ENCODE measurements at places on chromosomes 6 and 20.
A peak's percentile ranks its signal among the peaks of the same experiment; 100 is the strongest.

DNA sequence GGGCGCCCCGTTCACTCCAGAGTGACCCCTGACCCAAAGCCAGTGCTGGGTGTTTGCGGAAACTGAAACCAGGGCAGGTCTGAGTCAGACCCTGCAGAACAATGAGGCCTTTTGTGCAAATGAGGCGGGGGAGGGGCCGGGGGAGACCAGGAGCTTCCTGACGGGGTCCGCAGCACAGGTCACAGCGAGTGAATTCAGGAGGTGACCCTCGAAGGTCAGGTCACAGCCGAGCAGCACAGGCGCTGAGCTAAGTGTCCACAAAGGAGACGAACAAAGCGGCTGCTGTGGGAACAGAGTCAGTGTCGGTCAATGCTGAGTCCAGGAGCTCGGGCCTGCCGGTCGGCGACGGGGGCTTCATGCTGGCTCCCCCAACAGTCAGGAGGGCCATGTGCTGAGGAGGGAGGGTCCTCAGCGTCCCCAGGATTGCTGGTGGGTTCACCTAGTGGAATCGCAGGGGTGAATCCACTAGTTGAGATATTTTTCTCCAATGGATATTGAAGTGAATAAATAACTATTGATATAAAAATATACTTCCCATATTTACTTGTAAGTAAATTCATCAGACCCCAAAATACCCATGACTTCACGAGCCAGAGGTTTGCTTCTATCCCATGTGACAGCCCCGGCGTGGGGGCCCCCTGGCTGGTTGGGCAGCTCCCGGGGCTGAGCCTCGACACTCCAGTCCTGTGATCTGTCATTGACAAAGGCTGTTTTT, 188.4 kb upstream of the SULF2 start:
- DNase-seq, result peak; percentile 83

DNA sequence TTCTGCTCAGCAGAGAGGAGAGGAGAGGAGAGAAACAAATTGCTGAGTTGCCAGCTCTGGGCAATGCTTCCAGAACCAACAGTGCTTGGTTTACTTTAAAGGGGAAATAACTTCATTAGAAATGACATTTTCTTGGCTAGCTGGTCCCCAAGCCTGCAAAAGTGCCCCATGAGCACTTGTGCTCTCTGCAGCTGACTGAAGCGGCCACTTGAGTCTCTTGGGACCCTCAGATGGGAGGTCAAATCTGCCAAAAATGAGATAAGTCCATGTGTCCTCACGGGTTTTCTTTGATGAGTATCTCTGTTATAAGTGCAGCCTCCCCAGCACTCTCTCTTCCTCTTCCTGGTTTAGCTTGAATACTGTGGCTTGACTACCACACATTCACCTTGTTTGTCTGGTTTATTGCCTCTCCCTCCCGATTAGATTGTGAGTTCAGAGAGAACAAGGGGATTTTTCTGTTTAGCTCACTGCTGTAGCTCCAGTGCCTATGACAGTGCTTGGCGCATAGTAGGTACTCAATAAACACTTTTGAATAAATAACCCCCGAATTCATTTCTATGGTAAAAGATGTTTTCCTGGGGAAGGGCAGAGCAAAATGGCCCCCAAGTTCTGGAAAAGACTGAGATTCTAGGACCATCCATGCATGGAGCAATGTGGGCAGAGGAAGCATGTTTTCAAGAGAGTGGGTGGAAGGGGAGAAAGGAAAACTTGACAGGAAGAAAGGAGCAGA, 7.0 kb upstream of the RIN2 start:
- DNase-seq, result no peak

GRCh38 chr20:9566977-9567376, 52.6 kb downstream of the LAMP5 start:
- DNase-seq, result no peak

- no peak for DNase-seq
Observed at GRCh38 chr6:139628270-139628669, 253.8 kb upstream of the CITED2 start.

- DNase-seq, result no peak
Observed at GRCh38 chr6:122718616-122719015, 60.9 kb upstream of the FABP7 start.

DNA sequence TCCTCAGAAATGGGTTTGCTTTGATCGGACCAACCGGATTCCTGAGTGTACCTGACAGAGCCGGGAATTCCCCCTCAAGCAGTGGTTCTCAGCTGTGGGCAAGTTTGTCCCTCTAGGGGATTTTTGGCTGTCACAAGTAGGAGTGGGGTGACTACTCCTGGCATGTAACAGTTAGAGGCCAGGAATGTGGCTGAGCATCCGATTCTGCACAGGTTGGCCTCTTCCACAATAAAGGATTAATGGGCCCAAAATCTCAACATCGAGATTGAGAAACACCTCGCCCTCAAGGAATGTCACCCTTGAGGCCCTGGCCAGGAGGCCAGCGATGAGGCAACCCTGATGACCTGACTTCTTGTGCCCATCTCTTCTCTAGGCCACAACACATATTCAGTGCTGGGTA, 7.9 kb downstream of the AGPAT4 start:
- DNase-seq, result no peak

DNA sequence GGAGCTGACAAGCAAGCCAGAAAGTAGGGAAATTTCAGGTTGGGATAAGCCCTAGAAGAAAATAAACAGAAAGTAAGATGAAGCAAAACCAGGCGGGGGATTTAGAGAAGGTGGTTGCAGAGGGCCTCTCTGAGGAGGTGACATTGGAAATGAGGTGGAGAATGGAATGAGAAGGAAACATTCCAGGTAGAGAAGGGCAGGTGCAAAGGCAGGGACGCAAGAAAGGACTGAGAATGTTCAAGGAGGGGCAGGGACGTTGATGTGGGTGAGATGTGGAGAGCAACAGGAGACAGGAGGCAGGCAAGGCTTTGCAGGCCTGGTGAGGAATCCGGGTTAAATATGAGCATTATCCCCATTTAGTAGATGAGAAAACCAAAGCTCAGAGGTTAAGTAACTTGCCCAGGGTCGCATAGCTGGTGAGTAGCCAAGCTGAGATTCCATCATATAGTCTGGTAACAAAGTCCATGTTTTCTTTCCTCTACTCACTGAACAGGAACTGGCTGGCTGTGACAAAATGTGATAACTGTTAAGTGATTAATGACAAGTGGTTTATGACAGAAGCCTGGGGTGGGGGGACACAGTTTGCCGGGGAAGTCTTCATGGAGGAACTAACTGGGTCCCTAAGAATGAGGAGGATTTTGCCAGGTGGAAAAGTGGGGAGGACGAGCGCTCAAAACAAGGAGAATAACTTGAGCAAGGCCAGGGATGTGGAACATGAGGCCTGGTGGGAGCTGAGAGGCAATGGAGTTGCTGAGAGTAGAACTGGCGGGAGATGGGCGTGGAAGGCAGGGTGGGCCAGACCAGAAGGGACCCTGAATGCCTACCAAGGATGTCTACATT, 32.6 kb downstream of the MRPL14 start:
- no peak for DNase-seq

DNA sequence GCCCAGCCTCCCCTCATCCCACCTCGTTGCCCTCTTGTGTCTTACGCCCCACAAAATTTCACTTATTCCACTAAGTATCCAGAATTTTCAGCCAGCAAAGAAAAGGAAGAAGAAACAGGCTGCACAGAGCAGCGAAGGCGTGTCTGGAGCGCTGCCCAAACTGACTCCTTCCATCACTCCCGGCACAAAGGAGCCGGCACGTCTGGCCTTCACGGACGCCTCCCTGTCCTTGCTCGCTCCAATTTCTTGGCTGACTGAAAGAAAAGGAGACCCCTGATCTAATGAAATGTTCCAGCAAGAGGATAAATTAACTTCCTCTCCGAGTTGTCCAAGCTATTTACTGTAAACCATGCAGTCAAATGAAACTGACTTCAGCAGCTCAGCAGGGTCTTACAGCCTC, 152.3 kb upstream of the CDH4 start:
- DNase-seq, result no peak

DNA sequence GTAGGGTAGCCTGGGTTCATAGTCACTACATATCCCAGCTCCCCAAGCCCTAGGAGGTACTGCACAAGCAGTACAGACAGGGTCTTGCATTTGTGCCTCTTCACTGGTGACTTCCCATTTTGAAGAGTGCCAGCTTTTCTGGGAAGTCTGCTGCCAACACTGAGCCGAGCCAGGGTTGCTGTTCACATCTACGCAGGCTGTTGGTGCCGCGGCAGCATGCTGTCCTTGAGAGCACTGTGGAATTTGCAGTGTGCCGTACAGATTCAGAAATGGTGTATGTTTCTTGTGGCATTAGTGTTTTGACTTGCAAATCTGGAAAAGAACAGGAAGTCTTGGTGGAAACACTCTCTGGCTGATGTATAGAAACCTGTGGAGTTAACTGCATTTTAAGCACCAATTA, 67.5 kb downstream of the JARID2 start:
- no peak for DNase-seq

- DNase-seq, result no peak
Observed at GRCh38 chr6:39553860-39554802, 171.1 kb downstream of the KIF6 start.

- no peak for DNase-seq
Observed at GRCh38 chr20:35122756-35123405, 24.3 kb downstream of the EDEM2 start.

DNA sequence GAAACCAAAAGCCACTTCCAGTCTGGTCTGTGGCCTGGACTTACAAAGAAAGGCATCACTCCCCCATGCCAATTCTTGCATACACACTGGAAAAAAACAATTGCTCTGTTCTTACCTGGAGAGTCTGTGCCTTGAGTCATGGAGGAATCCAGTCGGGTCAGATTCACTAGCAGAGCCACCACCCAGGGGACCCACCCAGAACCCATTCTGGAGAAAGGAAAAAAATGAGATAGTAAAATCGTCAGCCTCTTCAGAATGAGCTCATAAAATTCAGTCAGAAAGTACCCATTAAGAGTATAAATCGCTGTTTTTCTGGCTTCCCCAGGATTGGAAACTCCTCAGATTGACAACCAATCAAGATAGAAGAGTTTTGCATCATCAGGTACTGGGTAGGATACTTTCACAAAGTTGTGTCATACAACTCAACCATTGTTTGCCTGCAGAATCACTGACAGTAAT, at the start of gene HLA-DOB:
TSS of gene HLA-DOB (minus strand) at position 257 of the 459 bp plus-strand sequence. CDS start at position 206, 51 bp downstream.
- peak; percentile 35 for DNase-seq

GRCh38 chr6:106692112-106692818, 62.9 kb downstream of the QRSL1 start:
- DNase-seq, result peak; percentile 43

Measured in urothelium cell line (cell line).